Head of caudate nucleus (tissue), 42 donors: ENCODE measurements at places on chromosomes 12 and 14.

DNA sequence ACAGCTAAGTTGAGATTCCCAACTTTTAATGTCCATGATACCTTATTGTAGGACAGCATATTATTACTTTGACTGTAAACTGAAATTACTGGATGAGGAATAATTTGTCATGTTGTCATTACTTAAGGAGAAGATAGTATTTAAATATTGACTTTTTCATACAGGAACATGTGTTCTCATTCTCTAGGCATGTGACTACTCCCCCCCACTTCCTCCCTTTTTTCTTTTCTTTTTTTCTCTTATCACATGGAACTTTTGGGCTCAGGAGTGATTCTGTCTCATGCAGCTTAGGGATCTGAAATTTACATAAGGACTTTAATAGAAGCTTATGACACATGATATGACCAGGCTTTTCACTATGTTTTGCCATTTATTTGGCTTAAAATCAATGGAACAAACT lies 127.7 kb upstream of the SLCO1C1 start:
- DNase-seq, result no peak

- no peak for DNase-seq
Observed at GRCh38 chr14:57979376-57980048, 113.6 kb upstream of the SLC35F4 start.

GRCh38 chr14:103686831-103687485 lies 28.3 kb downstream of the XRCC3 start:
- no peak for DNase-seq

DNA sequence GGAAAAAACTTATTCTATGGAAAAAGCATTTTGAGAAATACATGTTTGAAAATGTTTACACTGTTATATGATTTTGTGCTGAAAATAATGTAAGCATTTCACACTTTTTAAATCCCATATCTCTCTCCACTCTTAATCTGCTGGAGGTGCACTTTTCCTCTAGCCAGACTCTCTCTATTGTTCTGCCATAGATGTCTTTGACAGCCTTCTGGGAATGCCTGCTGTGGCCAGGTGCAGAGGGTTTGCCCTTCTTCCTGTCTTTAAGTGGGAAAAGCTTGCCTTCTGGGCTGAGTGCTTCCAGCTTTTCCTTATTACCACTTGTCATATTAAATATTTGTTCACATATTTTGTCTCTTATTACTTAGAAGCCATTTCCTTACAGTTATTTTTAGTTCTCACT lies 60.1 kb upstream of the PPM1H start:
- DNase-seq, result no peak

DNA sequence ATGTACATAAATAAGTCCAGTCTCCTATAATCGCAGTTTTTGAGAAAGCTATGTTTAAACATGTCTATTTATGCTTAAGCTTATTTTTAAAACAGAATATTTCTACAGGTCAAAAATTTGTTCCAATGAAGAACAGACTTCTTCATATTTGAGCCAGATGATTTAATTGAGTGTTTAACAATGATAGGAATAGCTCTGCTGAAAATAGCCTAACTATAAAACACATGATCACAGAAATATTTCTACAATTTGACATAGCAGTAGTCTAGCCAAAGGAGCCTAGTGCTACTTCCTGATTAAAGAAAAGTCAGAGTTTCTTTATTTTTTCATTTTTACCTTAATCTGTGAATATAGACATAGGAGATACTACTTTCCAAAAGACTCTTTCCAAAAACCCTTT lies 29.4 kb downstream of the DCP1B start:
- DNase-seq, result no peak

DNA sequence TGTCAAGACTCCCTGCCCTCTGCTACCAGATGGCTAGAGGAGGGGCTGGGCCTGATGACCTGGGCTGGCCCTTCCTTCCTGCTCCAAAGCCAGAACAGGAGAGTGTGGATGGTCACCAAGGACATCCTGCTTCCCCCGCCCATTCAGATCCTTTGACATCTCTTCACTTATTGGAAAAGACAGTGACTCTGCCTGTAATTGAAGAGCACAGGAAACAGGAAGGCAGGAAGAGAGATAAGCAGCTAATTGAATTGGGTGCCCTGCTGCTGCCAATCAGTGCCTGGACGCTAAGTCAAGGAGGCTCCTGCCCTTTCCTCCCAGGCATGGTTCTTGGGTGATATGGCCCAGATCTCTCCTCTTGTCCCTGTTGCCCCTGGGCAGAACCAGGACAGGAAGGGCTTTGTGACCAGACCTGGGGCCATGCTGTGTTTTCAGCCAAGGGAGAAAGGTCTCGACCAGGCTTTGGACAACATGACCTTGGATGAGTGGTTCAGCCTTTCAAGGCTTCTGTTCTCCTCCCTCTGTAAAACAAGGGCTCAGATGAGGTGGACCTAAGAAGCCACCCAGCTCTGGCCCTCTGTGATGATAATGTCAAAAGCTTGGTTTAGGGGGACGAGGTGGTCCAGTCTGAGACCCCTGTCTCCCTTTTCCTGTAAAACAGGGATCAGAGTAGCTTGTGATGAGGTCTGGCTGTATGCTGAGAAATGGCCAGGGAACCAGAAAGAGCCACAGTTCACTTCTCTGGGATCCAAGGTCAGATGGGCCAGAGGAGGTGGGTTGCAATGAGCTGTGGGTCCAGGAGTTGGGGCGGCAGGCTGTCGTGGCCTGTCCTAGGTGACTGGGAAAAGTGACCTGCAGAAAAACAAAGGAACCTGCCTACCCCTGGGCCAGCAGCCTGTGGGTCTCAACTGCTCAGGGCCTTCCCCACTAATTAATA lies 38.8 kb downstream of the FAM222A start:
- no peak for DNase-seq

DNA sequence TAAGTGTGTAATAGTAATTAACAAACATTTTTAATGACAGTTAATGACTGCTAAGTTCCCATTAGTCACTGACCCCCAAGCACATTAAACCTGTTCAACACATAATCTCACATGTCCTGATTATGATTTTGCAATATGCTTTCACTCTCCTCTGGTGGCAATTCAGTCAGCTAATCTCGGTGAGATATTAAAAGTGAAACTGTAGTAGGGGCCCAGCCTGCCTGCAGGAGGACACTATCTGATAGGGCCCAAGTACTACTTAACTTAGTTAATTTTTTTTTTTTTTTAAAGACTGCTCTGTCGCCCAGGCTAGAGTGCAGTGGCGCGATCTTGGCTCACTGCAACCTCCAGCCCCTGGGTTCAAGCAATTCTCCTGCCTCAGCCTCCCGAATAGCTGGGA lies 48.8 kb downstream of the CIT start:
- DNase-seq, result no peak

DNA sequence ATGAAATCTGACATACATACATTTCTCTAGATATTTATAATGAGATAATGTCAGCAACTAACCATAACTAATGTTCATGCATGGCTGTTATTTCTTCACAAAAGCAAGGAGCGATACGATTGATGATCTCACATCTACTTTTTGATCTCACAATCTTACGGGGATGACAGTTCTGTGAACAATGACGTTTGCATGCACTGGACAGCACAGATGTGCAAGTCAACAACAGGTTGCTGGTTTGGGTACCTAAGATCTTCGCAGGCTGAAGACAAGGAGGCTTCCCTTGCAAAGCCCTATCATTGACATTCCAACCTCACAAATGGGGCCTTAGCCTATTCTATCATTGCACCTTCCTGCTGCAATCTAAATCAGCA lies 53.6 kb downstream of the C12orf42 start:
- no peak for DNase-seq

DNA sequence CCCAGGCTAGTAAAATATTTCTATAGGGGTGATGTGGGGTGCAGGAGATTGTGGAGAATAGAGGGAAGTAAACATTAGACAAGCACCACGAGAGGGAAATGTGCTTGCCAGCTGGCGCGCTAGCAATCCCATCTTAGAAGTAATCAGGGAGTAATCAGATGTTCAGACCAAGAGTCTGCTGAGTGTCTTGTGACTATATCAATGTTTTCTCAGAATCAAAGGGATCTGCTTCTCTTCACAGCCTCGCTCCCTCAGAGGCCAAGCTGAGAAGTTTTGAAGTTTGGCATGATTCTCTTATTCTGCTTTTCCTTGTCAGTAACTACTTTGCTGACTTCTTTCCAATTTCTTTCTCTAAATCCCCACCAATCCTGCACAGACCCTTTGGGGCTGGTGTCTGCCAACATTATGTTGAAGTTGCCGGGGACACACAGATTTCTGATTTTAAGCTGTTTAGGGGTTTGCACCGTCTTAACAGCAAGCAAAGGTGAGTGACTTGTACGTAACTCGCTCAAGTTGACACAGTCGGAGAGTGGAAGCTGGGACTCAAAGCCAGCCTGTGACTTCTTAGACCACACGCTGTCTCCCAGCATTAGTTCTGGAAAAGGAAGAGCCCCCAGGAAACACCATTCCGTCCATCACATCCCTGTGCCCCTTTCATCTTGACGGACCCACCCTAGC lies 22.0 kb upstream of the TSPAN9 start:
- DNase-seq, result no peak

- peak; percentile 77 for DNase-seq
Observed at GRCh38 chr14:64823305-64823861, 56.3 kb downstream of the SPTB start.

DNA sequence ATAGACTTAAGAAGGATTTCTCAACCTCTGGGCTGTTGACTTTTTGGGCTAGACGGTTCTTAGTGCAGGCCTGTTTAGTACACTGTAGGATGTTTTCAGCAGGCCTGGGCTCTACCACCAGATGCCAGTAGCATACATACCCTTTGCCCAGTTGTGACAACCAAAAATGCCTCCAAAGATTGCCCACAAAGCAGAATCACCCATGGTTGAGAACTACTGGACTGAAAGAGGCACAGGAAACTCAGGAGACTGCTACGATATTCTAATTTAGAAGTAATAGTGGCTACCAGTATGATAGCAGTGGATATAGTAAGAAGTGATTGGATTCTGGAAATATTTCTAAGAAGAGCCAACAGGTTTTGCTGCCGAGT lies 15.5 kb downstream of the SLC35E3 start:
- no peak for DNase-seq

DNA sequence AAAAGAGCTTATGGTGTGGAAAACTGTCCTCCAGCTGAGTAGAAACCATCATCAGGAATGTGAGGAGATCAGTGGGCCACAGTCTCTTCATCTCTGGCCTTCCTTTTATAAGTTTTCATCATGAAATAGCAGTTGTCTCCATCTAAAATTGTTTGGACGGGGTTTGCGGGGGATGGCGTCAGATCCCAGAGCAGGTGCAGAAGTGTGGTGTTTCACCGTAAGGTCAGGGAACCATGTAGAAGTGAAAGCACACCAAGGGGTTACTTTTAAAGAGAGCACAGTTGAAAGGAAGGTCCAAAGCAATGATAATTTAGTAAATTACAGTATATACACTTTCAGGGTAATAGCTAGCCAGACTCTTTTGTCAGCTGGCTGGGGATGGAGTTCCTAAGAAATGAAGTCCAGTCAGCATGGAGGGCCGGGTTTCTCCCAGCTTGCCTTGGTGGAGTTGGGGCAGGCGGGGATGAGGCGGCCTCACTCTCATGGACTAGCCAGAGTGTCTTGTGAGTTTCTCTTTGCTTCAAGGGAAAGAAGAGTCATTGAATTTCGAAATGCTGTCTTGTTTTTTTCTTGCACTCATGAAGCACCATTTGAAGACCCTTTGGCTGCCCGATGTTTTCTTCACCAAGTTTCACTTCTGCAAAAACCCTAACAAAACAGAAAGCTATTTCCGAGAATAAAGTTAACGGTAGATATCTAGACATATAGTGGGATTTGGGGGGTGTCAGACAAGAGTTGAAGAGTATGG lies 100.6 kb downstream of the ETV6 start:
- DNase-seq, result peak; percentile 17

DNA sequence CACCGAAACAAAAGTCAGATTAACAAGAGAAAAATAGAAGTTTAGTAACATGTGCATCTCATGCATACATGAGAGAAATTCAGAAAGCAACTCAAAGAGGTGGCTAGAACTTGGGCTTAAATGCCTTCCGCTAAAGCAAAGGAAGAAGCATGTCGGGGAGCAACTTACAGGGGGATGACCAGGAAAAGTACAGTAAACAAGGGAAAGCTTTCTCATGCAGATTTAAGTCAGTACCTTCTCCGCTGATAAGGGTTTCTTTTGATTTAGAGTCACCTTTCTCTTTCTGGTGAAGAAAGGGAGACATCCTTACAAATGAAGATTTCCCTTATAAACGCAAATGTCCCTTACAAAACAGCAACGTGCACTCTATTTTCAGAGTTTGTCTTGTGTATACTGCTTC lies 6.0 kb upstream of the RNASE6 start:
- no peak for DNase-seq

DNA sequence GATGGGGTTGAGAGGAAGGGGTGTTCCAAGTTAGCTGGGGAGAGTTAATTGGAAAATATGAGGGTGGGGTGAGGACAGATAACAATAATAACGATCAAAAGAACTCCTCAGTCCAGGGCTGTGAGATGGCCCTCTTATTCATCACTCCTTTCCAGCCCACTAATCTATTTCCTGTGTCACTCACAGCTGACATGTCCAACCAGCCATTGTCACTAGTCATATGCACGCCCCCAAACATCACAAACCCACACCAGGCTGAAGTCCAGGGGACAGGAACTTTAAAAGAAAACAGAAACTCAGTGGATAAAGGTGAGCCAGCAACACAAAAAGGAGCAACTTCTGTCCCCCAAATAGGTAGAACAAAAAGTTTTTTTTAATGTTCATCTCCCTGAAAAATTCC lies 911 bp downstream of the CALCOCO1 start:
- DNase-seq, result no peak

DNA sequence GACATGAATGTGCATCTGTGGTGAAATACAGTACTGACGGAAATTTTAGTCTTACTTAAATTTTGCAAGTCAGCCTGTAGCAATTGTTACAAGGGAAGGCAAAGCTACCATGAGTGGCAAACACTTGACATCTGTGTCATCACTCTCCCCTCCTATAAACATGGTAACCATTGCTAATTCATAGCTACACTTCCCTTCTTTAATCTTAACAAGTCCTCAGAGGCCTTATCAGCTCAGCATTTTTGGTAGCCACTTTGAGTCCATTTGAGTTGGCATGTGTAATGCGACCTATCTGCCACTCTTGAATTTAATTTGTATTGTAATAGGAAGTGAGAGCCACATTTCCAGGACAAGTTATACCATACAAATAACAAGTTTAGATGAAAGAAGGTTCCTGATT lies 218.1 kb downstream of the RMST start:
- no peak for DNase-seq

GRCh38 chr12:30753751-30754382 lies 884 bp downstream of the CAPRIN2 start:
- DNase-seq, result no peak

GRCh38 chr12:69007855-69008351 lies 74.9 kb upstream of the CPM start:
- no peak for DNase-seq

DNA sequence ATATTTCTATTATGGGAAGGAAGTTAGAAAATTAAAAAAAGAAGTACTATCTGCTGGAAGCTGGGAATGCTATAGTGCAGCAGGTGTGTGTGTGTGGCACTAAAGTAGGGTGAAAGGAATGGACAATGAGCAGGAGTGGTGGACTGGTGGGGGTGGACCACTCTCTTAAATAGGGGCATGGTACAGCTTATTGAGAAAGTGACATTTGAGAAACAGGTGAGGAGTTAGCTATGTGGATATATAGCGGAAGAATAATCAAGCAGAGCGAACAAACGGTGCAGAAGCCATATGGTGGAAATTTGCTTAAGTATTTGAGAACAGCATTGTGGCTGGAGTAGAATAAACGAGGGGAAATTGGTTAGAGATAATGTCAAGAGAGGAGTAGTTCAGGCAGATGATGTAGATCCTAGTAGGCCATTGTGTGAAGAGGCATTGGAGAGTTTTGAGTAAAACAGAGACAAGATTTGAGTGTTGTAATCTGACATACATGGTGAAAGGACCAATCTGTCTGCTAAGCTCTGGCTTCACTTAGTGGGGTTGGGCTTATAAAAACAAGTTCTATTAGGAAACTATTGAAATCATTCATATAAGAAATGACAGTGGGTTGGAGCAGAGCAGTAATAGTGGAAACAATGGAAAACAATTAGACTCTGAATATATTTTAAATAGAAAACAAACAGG lies 149.2 kb upstream of the SYT10 start:
- no peak for DNase-seq
